Activated CD4-positive, alpha-beta T cell treated with anti-CD3 and anti-CD28 coated beads for 24 hours (primary cell): ENCODE measurements at places on chromosomes 4 and X.

GRCh38 chrX:71525316-71525715, 7.6 kb upstream of the OGT start:
- DNase-seq = no peak

DNA sequence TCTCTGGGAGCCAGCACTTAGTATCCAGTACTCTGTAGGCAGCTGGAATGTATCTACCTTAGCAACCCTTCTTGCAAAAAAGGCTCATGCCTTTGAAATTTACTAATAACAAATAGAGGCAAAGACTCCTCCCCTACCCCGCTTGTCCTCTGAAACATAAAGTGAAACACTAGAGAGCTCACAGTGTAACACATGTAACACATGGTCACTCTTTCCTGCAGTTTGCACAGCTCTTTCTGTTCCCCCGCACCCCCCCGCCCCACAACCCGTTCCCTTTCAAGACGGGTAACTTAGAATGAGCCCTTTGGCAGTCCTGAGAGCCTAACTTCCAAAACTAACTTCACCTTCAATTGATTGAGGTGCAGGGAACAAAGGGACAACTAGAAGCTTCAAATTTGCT, 6.0 kb upstream of the BCORL1 start:
- DNase-seq = no peak

GRCh38 chr4:119666653-119667091, 38.1 kb upstream of the PDE5A start:
- DNase-seq = no peak

- no peak for DNase-seq
Measured at GRCh38 chr4:76972306-76972705, 22.8 kb downstream of the SEPTIN11 start.
